ENCODE measurements at places on chromosomes 2 and 18.

- no peak for DNase-seq
Measured at GRCh38 chr2:32688541-32688940, 60.7 kb downstream of the TTC27 start.

DNA sequence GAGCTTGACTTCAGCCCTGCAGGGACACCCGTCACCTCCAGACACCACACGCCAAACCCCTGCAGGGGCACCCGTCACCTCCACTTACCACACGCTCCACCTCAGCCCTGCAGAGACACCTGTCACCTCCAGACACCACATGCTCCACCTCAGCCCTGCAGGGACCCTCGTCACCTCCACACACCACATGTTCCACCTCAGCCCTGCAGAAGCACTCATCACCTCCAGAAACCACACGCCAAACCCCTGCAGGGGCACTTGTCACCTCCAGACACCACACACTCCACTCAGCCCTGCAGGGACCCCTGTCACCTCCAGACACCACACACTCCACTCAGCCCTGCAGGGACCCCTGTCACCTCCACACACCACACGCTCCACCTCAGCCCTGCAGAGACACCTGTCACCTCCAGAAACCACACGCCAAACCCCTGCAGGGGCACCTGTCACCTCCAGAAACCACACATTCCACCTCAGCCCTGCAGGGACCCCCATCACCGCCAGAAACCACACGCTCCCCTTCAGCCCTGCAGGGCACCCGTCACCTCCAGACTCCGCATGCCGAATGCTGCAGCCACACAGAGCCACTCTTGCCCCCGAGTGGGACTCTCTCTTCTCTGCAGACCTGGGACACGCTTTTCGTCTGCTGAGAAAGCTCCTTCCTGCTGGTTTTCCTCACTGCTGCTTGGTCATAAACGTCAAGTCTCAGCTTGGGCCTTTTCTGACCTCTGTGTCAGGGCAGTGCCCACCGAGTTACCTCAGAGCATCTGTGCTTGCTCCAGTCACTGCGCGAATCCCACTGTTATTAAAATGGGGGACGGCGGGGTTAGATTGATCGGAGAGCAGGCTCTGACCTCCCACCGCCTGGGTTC, 77.5 kb upstream of the SALL3 start:
- no peak for DNase-seq

DNA sequence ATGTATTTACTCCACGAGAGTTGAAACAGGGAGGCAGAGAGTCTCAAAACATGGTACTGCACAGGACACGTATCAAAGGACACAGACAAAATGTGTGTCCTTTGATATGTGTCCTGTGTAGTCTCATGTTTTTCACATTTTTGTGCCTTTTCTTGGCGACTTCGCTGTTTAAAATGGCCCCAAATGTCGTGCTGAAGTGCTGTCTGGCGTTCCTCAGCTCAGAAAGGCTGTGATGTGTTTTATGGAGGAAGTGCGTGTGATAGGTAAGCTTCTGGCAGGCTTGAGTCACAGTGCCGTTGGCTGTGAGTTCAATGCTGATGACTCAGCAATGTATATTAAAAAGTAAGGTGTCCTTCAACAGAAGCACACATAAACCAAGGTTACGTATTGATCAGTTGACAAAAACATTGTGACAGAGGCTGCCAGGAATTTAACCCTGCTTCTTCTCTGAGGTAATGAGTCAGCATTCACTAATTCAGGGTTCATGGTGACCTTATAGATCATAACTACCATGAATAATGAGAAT, 78.2 kb downstream of the DYSF start:
- no peak for DNase-seq

GRCh38 chr2:158144914-158145625, 43.4 kb downstream of the UPP2 start:
- DNase-seq: no peak

Data from GOT3 (cell line).